ENCODE measurements at places on chromosomes 6 and 20.

- peak; percentile 16 for DNase-seq
Observed at GRCh38 chr6:90008908-90009501, 114.7 kb downstream of the GJA10 start.

DNA sequence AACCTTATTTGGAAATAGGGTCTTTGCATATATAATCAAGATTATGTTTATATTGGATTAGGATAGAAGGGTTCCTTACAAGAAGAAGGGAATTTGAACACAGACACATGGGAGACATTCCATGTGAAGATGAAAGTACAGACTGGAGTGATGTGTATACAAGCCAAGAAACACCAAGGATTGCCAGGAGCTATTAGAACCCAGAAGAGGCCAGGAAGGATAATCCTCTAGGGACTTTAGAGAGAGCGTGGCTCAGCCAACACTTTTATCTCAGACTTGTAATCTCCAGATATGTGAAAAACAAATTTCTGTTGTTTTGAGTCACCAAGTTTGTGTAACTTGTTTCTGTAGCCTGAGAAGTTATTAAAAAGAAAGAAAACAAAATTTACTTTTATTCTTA is 1173.9 kb upstream of the CITED2 start:
- no peak for DNase-seq

DNA sequence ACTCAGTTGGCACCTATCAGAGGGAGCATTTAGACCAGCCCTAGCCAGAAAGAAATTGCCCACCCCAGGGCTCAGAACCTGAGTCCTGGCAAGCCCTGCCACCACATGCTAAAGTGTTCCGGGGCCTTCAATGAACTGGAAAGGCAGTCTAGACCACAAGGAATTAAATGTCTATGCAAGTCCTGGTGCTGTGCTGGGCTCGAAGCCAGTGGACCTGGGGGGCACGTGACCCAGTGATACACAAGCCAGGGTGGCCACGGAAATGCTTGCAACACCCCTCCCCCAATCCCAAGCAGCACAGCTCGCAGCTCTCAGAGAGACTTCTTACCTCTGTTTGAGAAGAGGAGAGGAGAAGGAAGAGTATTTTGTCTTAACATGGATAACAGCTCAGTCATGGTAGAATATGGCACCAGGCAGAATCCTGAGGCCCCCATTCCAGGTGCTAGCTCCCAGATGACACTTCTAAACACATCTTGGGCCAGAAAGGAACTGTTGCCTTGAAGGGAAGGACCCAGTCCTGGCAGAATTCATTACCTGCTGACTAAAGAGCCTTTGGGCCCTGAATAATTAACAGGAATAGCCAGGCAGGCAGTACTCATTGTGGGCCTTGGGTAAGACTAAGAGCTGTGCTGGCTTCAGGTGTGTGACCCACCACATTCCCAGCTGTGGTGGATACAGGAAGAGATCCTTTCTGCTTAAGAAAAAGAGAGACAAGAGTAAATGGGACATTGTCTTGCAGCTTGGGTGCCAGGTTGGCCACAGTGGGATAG is 111.3 kb downstream of the BTBD9 start:
- no peak for DNase-seq

DNA sequence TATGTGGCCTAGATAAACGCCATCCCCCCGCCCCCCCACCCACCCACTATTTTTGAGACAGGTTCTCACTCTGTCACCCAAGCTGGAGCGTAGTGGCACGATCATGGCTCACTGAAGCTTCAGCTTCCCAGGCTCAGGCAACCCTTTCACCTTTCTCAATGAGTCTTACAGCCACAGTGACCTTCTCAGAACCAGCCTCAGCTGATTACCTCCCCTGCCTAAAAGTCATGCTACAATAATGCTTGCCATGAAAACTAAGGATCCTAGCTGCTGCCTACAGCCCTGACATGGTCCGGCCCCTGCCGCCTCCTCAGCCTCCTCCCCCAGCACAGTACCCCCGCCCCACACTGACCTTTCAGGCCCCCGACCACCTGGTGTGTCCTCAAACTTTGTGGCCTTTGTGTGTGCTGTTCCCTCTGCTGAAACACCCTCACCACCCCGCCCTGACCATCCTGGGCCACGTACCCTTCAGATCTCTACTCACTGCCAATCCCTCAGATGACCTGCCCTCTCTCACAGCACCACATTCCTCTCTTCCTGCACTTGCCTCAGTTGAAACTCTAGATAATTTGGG is 31.3 kb downstream of the PNPLA1 start:
- peak; percentile 13 for DNase-seq

GRCh38 chr6:3899061-3899460 is 49.9 kb downstream of the FAM50B start:
- DNase-seq, result no peak

- no peak for DNase-seq
Observed at GRCh38 chr6:21182589-21182988, 411.0 kb upstream of the SOX4 start.

DNA sequence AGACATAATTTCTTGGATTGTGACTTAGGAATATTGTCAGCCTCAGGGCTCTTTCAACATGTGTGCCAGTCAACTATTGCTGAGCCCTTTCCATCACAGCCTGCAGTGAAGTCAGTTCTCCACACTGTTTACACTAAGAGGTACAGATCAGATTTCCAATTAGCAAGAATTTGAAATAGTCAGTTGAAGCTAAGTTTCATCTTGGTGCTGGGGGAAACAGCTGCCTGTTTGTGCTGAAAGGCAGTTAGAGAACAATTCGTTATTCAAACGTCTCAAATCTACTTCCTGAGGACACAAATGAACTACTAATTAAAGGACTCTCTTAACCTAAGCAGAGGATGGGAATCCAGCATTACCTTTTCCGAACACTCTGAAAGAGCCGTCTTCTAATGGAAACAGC is 25.9 kb downstream of the ADGRF1 start:
- peak; percentile 2 for DNase-seq

DNA sequence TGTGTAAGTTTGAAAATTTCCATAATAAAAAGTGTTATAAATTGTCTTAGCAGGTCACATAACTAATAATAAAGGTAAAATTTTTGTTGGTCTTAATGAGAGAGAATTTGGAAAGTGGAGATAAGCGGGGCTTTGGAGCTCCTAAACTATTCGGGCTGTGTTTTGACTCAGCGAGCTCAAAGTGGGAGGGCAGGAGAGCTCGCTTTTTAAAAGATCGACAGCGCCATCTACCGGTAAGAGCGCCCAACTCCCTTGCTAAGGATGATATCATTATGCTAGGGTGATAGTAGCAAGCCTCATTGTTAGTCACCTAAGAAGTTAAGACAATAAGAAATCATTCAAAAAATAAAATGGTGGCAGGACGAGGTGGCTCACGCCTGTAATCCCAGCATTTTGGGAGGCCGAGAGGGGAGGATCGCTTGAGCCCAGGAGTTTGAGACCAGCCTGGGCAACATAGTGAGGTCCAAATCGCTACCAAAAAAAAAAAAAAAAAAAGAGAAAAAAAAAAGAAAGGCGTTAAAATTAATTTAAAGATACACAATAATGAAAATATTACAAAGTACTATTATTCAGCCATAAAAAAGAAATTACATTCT is 24.8 kb downstream of the C6orf15 start:
- peak; percentile 98 for DNase-seq

DNA sequence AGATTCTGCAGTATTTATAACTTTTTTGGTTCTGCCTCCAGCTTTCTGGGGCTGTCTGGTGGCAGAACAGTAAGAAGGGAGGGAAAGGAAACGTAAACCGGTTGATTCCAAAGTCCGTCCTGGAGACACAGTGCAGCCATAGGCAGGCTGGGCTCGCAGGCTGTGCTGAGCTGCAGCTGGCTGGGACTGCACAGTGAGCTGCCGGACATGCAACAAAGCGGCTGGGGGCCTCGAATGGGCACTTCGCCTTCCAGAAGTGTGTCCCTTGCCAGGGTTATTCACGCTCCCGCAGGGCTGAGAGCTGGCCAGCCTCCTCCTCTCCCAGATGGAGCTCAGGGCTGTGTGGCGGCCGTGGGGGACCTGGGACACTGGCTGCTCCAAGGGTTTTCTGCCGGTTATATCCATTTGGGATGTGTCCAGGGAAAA is 78.1 kb upstream of the CD93 start:
- DNase-seq, result no peak

DNA sequence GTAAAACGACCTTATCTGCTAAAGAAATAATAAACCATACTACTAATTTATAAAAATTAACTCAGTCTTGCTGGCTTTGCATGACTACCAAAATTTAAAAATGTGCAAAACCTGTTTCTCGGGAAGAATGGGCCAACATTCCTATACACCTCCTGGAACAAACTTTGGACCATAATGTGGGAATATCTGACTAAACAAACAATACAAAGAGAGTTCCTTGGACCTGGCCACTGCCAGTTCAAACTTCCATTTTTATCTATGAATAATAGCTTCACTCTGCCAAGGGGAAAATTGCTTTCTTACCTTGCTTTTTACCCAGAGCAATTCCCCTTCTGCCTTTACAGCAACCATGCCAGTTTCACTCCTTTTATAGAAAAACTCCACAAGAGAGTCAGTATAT is 38.7 kb upstream of the POU5F1 start:
- no peak for DNase-seq

DNA sequence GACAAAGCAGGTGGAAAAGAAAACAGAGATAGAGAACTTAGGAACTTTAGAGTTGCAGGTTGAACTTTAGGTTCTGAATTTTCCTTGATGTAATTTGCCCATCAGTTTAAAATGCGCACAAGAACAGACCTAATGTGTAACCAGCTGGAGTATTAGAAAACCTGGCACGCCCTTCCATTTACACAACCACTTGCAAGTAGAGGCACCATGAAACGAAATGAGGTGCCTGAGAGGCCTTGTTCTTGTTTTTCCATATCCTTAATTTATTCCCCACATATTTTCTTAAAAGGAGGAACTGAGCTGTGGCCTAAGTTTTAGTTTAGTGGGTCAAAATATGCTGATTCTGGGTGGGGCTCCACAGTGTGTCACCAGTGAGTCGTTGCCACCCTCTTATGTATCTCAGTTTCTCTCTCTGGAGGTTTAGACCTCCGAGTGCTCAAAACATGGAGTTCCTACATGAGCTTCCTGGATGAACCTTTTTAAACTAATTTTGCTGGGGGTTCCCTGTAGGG is 17.2 kb upstream of the IL22RA2 start:
- no peak for DNase-seq

DNA sequence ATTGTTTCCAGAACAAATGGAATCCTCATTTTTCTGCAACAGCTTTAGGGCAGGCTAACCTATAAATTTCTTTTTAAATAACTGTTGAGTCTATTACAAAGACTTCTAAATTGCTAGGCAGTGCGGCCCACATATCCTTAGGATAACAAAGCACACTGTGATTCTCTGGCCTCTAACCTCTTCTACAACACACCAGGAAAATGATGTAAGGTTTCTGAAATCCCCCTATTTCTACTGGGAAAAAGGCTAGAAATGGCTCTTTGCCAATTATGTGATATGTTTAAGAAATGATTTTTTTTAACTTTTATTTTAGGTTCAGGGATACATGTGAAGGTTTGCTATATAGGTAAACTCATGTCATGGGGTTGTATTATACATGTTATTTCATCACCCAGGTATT is 17.3 kb upstream of the NT5E start:
- no peak for DNase-seq

Data from adipocyte (in vitro differentiated cells).